GM12878 (cell line): ENCODE measurements at places on chromosomes 2 and 18. TPM values are rescaled to one million over a fixed set of nuclear protein-coding genes. Genes with fewer than 3 reads are reported as not detected.
A peak's percentile ranks its signal among the peaks of the same experiment; 100 is the strongest.

DNA sequence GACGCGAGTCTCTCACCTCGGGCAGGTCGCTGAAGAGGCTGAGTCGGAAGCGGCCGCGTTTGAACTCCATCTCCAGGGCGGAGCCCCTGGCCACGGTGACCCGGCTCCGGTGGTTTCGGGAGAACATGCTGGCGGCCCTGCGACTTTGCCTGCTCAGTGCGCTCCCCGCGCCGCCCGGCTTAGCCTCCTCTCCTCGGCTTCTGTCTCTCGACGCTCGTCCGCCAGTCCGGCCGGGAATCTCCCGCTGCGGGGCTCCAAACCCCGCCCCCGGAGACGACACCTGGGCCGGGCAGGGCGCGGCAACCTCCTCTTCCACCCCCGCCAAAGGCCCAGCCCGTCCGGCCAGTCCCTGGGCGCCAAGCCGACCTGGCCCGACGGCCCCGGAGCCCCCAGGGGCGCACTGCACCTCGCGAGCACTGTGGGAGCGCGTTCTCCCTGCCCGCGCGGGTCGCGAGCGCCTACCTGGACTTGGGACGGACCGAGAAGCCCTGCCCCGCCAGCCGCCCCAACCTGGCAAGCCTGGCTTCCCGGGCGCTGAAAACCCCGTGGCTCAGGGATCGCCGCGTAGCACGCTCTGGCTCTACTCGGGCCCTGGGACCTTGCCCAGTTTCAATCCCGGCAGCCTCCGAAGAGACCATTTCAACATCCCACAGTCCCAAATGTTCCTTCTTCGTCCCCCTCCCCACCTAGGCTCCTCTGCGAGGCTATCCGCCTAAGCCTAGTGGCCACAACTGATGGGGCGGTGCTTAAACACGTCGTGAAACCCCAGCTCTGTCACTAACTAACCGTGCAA, at the start of gene RTKN:
Gene RTKN (minus strand): TSS at position 248 of the 793 bp plus-strand sequence. CDS start 121 bp downstream, at position 127.
- peaks cover 20% of the 10 kb centered on the region for H3K4me1 ChIP-seq
- no peak within 1 kb of the TSS for H3K4me3 ChIP-seq
- H3K36me3 ChIP-seq = no peaks in the 10 kb centered on the region
- DNase-seq = no peak
- H3K27ac ChIP-seq = no peak within 1 kb of the TSS

YES1 gene
- 5.6 and 6.5 TPM in 2 replicates for total RNA-seq

GRCh38 chr2:190149200-190149599, 86.7 kb upstream of the MSTN start:
- H3K27ac ChIP-seq = no peak overlapping the region
- DNase-seq = no peak
- no peaks in the 10 kb centered on the region for H3K4me1 ChIP-seq
- H3K27me3 ChIP-seq = no peaks in the 10 kb centered on the region
- H3K4me3 ChIP-seq = no peak overlapping the region
- no peaks in the 10 kb centered on the region for H3K36me3 ChIP-seq

DNA sequence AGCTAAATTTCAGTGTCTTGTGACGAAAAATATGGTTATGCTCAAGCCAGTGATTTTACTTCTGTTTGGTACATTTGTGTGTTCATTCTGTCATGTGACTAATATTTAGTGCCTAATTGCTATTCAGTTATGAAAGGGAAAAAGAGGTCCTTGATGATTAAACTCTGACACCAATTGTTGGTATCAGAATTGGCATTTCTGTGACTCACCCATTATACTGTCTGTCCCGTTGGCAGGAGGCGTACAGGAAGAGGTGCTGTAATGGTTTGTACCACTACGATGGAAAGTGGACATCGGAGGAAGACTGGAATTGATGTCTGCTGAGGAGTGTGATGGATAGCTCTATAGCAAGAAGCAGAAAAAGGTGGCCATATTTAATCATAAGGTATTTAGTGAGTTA, 310.4 kb upstream of the CCDC68 start:
- no peak for DNase-seq
- H3K36me3 ChIP-seq = peaks cover 12% of the 10 kb centered on the region
- H3K27me3 ChIP-seq = no peaks in the 10 kb centered on the region
- H3K27ac ChIP-seq = peak overlapping the region; percentile 93
- peaks cover 55% of the 10 kb centered on the region for H3K4me1 ChIP-seq
- peak overlapping the region; percentile 39; the same call in 1 of the 2 replicates for H3K4me3 ChIP-seq

TYMS gene
- total RNA-seq = 219 and 224 TPM in 2 replicates

GRCh38 chr2:135299658-135300244, 231.3 kb downstream of the ZRANB3 start:
- H3K4me3 ChIP-seq = no peak overlapping the region
- no peaks in the 10 kb centered on the region for H3K36me3 ChIP-seq
- no peaks in the 10 kb centered on the region for H3K27me3 ChIP-seq
- no peaks in the 10 kb centered on the region for H3K4me1 ChIP-seq
- no peak overlapping the region for H3K27ac ChIP-seq
- peak; percentile 5 for DNase-seq

DNA sequence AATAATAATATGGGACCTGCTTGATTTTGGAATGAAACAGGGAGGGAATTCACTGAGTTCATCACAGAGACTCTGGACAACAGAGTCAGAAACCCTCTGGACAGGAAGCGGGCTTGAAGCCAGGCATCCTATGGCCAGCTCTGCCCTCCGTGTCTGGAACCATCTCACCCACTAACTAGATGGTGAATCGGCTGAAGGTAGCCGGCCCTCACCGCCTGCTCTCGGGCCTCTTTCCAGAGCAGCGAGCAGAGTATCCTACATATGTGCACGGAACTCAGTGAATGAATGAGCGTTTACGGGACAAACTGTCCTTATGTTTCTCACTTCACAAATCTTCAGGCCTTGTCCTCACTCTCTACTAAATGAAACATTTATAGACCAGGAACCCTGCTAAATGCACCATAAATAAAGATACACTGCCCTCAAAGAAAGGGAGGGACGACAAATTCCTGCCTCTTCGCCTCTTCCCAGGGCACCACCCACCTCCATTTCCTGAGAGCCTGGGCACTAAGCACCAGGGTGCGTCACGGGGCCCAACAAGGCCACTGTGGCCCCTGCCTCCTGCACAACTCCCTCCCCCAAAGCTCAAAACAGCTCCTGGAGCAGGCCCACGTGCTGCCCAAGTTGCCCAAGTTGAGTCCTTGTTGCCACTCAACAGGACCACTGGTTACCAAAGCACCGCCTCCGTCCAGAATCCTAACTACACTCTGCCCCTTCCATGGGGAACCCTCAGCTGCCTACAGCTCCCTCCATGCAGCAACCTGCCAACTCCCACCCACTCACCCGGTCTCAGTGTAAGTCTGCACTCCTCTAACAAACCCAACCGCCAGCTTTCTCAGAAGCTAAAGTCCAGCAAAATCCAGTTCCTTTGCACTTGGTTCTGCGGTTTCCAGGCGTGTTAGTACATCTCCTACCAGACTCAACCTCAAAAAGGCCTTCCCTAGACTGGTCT, 1.7 kb downstream of the TBC1D8 start:
- H3K27me3 ChIP-seq = no peaks in the 10 kb centered on the region
- no peaks in the 10 kb centered on the region for H3K36me3 ChIP-seq
- peak overlapping the region; percentile 60 for H3K4me3 ChIP-seq
- H3K4me1 ChIP-seq = peaks cover 10% of the 10 kb centered on the region
- no peak for DNase-seq
- no peak overlapping the region for H3K27ac ChIP-seq

GRCh38 chr2:196742685-196743084, 56.8 kb downstream of the GTF3C3 start:
- no peak for DNase-seq
- H3K27me3 ChIP-seq = no peaks in the 10 kb centered on the region
- peaks cover 6% of the 10 kb centered on the region for H3K36me3 ChIP-seq
- no peak overlapping the region for H3K4me3 ChIP-seq
- H3K4me1 ChIP-seq = no peaks in the 10 kb centered on the region

DNA sequence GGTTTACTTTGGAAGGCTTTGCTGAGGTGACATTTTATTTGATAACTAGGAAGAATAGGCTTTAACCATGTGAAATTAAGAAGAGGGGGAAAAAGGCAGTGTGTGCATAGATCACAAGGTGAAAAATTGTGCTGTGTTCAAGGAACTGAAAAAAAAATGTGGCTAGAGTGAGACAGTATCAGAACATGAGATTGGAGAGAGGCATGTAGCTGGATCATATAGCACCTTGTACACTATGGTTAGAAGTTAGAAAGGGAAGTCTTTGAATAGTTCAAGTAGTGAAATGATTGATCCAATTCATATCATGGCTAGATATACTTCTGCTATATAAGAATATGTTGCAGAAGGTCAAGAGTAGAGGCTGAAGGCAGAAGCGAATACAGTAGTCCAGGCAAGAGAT, 12.3 kb upstream of the TNFRSF11A start:
- H3K36me3 ChIP-seq = peaks cover 2% of the 10 kb centered on the region
- no peak overlapping the region for H3K27ac ChIP-seq
- no peaks in the 10 kb centered on the region for H3K4me1 ChIP-seq
- H3K4me3 ChIP-seq = no peak overlapping the region
- no peaks in the 10 kb centered on the region for H3K27me3 ChIP-seq

DNA sequence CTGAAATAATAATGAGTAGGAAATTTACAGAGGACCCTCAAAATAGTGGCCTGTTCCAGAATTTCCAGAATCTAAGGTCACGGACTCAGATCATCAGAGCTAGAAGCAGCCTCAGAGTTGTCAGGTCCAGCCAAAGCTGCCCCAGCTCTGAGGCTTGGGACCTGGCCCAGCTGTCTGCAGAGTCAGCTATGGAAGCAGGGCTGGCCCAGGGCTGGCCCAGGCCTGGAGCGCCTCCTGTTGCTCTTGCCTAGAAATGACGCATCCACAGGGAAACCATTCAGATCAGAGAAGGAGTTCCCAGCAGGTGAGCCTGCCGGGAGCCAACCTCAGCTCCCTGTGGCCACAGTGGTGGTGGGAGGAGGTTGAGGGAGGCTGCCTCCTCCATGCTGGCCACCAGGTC, 106.7 kb upstream of the ARL4C start:
- no peaks in the 10 kb centered on the region for H3K27me3 ChIP-seq
- H3K4me3 ChIP-seq = no peak overlapping the region
- H3K4me1 ChIP-seq = no peaks in the 10 kb centered on the region
- H3K36me3 ChIP-seq = no peaks in the 10 kb centered on the region
- H3K27ac ChIP-seq = no peak overlapping the region

DNA sequence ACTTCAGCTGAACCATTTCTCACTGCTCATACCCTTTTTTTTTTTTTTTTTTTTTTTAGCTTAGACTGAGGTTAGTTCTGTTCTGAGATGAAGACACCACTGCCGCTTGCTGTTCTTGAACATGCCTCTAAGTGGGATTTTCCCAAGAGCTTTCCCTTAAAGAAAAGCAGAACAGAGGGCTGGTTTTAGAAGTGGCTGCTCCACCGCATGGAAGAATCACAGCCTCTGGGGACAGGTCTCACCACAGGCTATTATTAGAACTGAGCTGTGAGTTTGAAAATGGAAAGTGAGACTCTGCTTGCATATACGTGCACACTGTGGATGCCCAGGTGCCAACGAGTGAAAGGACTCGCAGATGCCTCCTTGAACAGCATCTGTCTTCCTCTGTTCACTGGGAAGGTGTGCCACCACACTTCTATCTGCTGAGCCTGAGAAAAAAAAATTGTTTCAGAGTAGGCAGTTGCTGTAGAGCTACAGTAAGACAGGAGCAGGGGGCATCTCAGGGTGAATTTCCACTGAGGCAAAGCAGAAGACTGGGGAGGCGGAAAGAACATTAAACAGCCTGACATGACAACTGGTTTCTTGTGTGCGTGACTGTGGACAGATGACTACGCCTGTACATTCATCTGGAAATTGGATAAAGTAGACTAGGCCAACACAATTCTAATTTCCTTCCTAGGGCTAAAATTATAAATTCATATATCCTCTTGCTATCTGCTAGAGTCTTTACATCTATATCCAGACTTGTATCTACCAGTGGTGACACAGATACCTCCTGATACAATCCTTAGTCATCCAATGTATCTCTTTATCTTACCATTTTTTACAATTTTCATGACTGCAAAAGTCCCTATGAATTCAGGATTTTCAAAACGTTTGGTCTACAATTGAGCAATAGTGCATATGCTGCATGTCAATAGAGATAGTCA, 1045.7 kb upstream of the CELF4 start:
- H3K4me1 ChIP-seq = peaks cover 35% of the 10 kb centered on the region
- H3K27me3 ChIP-seq = no peaks in the 10 kb centered on the region
- peak overlapping the region; percentile 78 for H3K27ac ChIP-seq
- no peak overlapping the region; the same call in 1 of the 2 replicates for H3K4me3 ChIP-seq
- no peaks in the 10 kb centered on the region for H3K36me3 ChIP-seq
- peak; percentile 94 for DNase-seq

DNA sequence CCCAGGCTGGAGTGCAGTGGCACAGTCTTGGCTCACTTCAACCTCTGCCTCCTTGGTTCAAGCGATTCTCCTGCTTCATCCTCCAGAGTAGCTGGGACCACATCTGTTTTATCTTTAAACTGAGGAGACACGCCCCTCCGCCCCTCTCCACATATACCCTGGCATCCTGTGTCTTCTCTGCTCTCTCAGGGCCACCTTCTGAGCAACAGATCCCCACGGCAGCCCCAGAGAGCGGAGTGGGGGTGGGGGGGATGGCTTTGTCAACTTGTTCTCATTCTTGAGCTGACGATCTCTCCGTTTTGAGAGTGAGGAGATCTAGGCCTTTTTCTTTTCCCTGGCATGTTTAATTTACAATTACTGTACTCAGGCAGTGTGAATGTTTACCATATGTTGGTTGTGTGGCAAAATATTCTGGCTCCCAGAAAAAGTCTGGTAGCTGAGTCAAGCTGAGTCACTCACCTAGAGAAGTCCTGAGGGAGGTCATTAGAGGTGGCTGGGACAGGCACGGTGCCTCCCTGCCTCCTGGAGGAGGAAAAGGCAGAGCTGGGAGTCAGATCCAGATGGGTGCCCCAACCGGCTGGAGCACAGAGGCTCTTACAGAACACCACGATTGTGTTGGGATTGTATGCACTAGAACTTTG, 19.5 kb upstream of the ID2 start:
- no peaks in the 10 kb centered on the region for H3K36me3 ChIP-seq
- H3K27me3 ChIP-seq = no peaks in the 10 kb centered on the region; the same call in 1 of the 2 replicates
- H3K27ac ChIP-seq = no peak overlapping the region
- H3K4me1 ChIP-seq = peaks cover 3% of the 10 kb centered on the region
- H3K4me3 ChIP-seq = no peak overlapping the region

ZNF804A gene
- total RNA-seq = 1.6 and 1.7 TPM in 2 replicates

AQP12A gene
- not detected in 2 replicates for total RNA-seq

GRCh38 chr2:121490584-121491133, 40.0 kb upstream of the RNU4ATAC start:
- no peak for DNase-seq
- peaks cover 5% of the 10 kb centered on the region for H3K36me3 ChIP-seq
- H3K27me3 ChIP-seq = no peaks in the 10 kb centered on the region
- H3K4me1 ChIP-seq = peaks cover 3% of the 10 kb centered on the region; the same call in 1 of the 2 replicates
- H3K27ac ChIP-seq = no peak overlapping the region

EIF4E2 gene
- total RNA-seq = 73.2 and 73.3 TPM in 2 replicates

GPR39 gene
- 0.08 and 0.23 TPM in 2 replicates for total RNA-seq

SKOR2 gene
- total RNA-seq = not detected in 2 replicates
